Hepatic stellate cell (primary cell): ENCODE measurements at places on chromosomes 13 and 19.

- no peak for DNase-seq
Observed at GRCh38 chr13:62309904-62310303, 894.3 kb upstream of the PCDH20 start.

GRCh38 chr19:18514800-18515682, 6.8 kb downstream of the ELL start:
- DNase-seq, result peak; percentile 45

DNA sequence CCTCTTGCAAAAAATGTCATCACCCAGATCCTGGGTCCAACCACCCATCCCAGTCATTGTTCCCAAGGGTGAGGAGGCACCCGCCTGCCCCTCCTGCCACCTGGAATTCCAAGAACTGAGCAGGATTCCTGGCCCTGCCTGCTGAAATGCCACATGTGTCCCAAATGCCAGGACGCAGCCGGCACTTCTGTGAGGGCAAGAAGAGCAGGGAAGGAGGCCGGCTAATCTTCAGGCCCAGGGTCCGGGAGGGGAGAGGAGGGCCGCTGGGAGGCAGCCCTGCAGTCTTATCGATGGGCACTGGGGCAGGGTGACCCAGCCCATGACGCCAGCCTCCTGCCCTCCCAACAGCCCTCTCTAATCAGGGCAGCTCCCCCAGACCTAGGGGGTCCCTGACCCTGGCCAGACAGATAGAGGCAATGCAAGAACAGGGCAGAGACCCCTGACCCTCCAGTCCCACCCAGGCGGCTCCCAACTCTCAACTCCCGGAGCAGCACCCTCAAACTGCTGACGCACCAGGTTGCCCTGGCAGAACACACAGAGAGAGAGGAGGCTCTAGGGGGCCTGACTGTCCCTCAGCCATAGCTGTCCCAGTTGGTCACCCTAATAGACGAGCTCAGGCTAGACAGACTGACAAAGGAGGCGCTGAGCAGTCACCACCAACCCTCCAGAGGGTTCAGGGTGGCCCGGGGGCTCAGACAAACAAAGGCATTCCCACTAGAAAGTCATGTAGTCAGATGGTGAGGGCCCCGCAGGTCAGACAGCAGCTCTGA, 1.5 kb downstream of the MFSD12 start:
- no peak for DNase-seq

- DNase-seq, result no peak
Observed at GRCh38 chr13:110981379-110981778, 66.5 kb upstream of the ANKRD10 start.

DNA sequence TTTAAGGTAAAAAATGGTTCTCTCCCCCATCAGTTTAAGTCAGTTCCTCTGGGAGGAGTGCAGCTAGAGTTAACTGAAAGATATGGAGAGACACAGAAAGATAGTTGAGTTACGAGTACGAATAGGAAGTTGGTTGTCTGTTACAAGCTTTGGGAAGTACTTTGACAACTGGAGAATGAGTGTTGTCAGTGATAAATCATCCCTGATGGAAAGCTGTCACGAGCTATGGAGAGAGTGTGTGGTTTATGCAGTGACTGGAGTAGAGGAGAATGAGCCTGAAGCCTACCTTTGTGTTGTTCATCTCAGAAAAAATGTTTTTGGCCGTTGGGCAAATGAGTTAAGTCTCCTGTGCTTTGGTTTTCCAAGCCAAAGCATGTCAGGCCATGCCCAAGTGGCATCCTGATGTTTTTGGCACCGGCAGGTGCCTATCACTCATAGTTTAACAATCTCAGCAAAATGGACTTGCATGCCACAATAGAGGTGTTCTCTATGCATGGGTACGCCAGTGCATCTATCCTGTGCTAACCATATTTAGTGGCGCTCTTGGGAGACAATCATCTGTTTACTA, 350.2 kb downstream of the IRS2 start:
- no peak for DNase-seq

- DNase-seq, result peak; percentile 3
Observed at GRCh38 chr19:21202865-21203494, 61.1 kb downstream of the ZNF431 start.

GRCh38 chr13:35930665-35931631, 200.2 kb downstream of the DCLK1 start:
- DNase-seq, result no peak

- DNase-seq, result no peak
Observed at GRCh38 chr13:27917121-27917947, 2.5 kb upstream of the PDX1 start.

- no peak for DNase-seq
Observed at GRCh38 chr19:48137411-48137810, 26.8 kb upstream of the PLA2G4C start.

- no peak for DNase-seq
Observed at GRCh38 chr19:58466089-58466759, 656 bp upstream of the ZNF324 start.

DNA sequence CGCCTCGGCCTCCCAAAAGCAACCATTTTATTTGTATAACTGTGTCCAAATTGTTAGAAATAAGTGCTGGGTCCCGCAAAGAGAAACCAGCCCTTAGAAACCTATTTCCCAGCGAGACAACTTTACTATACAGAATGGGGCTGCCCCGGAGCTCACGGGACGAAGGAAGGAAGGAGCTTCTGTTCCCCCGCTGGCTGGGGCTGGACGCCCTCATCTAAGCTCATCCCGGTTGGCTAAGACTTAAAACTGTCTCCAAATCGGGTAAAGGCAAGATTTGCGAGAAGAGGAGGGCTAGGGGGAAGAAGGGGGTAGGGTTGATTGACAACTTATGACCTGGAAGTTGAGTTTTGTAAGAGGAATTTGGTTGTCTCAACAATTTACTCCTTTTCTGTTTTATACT, 12.3 kb upstream of the BSG start:
- no peak for DNase-seq

- no peak for DNase-seq
Observed at GRCh38 chr19:4539693-4540581, at the start of gene LRG1. Gene LRG1, minus strand, starts transcription at chr19:4540036. Its CDS starts 23 bp downstream, at chr19:4540013.

DNA sequence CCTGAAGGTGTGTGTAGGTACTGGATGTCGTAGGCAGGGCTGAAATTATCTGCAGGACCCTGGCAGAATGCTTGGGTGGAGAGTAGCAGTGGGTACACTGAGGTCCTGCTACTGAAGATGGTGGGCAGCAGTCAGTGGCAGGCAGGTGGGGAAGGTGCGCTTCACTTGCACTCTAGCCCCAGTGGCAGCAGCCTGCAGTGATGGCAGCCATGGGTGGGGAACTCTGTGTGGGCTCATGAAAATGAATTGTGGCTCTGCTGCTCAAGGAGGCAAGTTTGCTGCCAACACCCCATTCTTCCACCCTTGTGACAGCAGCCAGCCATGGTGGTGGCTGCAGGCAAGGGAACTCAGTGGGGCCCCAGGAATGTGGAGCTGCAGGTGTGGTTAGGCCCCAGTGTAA, 1242.7 kb upstream of the MIR17HG start:
- DNase-seq, result no peak

- no peak for DNase-seq
Observed at GRCh38 chr13:38753878-38754277, 67.0 kb downstream of the FREM2 start.

- DNase-seq, result no peak
Observed at GRCh38 chr19:18319591-18320135, 3.2 kb downstream of the LSM4 start.

DNA sequence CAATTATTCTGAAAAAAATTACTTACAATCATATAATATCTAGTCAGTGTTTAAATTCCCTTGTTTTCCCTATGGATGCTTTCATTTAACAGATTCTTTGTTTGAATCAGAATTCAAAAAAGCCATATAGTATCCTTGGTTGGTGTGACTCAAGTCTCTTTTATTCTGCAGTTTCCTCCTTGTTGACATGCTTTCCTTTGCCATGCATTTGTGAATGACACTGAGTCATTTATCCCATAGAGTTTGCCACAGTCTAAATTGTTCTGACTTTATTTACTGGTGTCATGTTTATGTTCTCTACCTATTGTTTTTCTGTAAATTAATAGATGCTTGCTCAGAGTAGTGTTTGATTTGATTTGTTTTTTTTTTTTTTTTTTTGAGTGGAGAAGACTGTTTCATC, 893.8 kb upstream of the SLC10A2 start:
- DNase-seq, result no peak

DNA sequence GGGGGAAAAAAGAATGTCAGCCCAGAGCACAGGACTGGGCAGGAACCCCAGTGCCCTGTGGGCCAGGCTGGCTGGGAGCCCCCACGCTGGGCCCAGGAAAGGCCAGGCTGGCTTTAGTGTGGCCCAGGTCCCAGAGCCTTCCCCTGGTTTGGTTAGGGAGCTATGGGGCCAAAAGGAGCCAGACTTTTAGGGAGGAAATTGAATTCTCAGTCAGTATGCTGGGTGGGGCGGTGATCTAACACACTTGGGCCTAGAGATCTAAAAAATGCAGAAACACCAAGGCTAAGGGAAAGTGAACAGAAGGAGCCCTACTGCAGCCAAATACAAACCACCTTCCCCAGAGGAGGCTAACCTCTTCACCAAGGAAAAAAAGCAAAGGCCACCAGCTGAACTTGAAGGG, 137.5 kb downstream of the CRYL1 start:
- DNase-seq, result no peak

DNA sequence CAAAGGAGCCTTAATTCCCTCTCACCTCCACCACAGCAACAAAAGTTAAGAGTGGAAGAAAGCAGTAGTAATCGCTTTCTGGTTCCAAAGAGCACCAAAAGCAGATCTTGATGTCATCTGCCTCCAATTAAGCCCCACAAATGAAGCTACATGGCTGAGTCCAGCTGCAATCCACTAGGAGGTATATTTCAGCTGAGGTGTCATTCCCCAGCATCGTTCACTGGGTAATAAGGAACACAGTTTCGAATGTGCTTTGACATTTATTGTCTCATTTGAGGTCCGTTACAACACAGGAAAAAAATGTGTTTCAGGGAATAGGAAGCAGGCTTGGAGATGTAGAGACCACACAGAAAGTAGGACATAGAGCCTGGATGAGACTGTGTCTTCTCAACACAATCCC, 190.4 kb downstream of the DCLK1 start:
- DNase-seq, result no peak

GRCh38 chr13:63209330-63210017, 1793.8 kb upstream of the PCDH20 start:
- no peak for DNase-seq

- no peak for DNase-seq
Observed at GRCh38 chr19:29446361-29446760, 79.4 kb upstream of the VSTM2B start.

GRCh38 chr19:850221-850978, 1.7 kb upstream of the ELANE start:
- peak; percentile 94 for DNase-seq

DNA sequence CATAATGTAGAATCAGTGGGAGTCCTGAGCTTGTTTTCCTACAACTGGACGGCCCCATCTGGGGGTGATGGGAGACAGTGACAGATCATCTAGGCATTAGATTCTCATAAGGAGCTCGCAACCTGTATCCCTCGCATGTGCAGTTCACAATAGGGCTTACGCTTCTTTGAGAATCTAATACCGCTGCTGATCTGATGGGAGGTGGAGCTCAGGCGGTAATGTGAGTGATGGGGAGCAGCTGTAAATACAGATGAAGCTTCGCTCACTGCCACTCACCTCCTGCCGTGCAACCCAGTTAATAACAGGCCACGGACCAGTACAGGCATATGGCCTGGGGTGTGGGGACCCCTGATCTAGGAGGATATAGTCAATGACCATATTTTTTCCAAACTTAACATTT, 38.8 kb downstream of the RCBTB1 start:
- no peak for DNase-seq

DNA sequence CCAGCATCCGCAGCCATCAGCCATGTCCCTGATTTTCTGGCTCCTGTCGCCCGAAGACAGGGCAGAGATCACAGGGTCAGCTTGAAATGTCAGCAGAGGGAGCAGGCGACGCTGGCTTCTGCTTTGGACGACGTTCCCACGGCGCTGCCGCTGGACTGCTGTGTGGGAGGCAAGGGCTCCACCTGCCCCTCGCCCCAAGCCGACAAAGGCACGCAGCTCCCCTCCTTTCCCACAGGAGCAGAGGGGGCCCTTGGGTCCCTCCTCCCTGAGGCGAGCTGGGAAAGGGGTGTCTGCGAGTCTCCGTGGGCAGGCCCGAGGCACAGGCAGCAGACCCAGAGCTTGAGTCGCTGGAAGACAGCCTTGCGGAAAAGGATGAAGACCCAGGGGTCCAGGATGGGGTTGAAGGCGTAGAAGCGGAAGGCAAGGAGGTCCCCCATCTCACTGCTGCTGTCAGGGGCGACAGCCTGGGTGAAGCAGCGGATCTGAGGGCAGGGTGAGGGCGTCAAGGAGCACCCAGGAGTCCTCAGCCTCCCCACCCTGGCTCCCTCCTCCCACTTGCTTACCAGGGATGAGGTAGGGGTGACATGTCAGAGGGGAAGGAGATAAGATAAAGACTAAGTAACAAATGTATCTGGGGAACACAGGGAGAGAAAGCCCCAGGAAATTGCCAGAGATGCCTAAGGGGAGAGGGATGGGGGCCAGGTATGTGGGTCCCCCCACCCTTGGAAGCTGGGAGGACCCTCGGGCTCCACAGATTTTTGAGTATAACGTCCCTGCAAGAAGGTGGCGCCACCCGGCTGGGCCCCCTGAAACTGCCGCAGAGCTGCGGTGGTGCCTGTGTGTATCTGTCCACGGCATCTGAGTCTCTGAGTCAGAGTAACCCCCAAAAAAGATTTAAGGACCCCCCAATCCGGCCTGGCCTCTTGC, 3.4 kb downstream of the PTGIR start:
- DNase-seq, result no peak

DNA sequence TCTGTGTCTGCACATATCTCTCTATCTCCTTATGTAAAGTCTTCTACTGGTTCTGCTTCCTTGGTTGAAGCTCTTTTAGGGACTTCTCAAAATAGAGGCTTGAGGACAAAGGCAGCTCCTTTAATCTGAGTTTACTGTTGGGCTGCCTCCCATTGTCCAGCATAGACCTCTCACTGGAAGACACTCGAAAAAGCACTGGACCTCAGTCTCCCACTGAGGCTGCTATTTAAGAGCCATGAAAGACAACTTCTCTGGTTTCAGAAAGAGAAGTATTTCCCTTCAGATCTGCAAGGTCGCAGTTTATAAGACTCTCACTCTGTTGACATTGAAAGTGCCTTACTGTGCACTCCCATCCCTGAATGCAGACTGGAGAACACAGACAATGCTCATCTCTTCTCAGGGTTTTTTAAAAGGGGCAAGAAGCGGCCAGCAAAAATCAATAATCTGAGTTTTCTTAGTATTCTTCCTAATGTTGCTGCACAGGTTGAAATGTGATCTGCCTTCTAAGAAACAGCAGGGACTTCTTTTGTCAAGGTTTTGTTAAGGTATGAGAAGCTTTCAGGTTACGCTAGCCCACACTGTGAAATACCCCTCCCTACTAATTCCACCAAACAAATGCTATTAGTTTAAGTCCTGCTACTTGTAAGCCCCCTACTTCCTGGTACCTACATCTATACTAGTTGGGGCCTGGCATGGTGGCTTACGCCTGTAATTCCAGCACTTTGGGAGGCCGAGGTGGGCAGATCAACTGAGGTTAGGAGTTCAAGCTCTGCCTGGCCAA, 450.0 kb upstream of the SLC10A2 start:
- DNase-seq, result no peak

DNA sequence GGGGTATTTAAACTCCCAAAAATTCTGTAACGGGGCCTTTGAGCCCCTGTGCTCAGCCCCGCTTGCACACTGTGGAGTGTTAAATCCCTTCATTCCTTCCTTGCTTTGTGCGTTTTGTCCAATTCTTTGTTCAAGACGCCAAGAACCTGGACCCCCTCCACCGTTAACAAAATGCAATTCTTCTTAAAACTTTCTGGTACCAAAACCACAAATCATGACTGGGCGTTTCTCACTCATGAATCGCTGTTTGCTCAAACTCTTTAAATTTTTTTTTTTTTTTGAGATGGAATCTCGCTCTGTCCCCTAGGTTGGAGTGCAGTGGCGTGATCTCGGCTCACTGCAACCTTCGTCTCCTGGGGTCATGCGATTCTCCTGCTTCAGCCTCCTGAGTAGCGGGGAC, 881 bp downstream of the ZNF20 start:
- no peak for DNase-seq
